ENCODE measurements at places on chromosomes 5 and 9.

DNA sequence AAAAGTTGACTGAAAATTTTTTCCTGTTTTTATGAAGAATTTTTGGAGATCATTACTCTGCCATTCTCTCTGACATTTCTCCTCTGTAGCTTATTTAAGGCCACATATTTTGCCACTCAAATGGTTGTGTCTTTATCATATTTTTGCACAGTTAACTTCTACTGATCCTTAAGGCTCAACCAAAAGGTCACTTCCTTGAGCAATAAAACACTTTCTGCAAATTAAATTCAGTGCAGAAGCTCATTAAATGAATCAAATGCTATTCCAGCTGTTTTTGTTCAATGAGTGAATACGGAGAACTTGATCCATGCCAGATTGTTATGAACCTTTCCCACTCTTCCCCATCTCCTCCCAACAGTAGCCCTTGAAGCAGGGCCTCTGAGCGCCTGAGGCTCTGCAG, 93.8 kb upstream of the EPB41L4A start:
- no peak for DNase-seq

DNA sequence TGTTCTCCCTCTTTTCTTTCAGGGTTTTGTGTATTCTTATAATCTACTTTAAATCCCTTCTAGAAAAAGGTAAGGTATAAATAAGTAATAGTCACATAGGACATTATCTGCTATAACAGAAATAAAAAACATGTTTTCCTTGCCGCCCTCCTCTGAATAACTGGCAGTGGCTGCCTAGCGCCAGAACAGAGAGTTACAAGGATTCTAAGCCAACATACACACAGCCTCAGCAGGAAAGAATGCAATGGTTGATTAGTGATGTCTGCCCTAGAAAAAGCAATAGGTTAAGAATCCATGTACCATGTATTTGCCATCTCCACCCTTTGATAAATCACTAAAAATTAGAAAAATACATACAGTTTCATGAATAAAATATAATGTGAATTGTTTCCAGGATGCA, 4.9 kb downstream of the MED27 start:
- no peak for DNase-seq

DNA sequence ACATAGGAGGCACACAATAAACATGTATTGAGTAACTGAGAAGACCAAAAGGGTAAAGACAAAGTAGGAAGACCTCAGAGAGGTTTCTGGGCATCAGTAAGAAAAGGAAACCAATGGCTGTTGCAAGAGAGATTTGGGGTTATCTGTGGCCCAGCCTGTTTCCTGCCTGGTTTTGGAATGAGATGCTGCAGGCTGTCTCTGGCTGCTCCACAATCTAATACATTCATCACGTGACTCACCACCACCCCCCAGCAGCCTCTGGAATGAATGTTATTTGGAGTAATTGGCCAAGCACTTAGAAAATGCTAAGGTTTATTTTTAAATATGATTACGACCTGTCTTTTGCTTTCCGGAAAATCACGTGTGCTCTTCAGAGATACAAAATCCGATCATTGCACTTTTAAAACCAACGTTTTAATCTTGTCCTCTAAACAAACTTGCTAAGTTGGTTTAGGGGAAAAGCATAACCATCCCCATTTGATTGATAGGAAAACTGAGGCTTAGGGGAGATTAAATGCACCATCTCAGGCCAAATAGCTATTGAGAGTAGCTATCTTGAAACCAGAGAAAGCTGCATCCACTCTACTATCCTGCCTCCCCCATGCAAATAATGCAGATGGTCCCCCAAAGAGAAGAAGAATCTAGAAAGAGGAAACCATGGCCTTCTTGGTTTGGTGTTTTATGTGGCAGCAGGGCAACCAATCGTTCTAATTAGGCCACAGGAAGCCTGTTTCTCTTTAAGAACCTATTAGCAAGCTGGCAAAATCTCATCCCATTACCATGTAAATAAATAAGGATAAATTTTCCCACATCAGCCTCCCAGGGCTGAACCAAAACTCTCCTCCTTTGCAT, 151.8 kb upstream of the ADRA1B start:
- no peak for DNase-seq

DNA sequence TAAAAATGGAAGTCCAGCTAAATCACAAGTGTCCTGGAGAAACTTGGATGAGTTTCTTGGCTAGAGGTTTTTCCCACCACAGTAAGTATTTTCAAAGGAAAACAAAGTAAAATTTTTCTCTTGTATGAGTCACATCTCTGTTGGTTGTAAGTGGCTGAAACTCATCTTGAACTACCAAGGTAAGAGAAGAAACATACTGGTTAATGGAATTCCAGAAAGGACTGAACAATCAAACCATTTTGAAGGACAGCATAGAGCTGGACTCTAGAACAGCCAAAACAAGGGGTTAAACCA, 102.8 kb upstream of the CDKN2B start:
- no peak for DNase-seq

GRCh38 chr9:93258818-93259489, 75.0 kb downstream of the WNK2 start:
- DNase-seq, result no peak

DNA sequence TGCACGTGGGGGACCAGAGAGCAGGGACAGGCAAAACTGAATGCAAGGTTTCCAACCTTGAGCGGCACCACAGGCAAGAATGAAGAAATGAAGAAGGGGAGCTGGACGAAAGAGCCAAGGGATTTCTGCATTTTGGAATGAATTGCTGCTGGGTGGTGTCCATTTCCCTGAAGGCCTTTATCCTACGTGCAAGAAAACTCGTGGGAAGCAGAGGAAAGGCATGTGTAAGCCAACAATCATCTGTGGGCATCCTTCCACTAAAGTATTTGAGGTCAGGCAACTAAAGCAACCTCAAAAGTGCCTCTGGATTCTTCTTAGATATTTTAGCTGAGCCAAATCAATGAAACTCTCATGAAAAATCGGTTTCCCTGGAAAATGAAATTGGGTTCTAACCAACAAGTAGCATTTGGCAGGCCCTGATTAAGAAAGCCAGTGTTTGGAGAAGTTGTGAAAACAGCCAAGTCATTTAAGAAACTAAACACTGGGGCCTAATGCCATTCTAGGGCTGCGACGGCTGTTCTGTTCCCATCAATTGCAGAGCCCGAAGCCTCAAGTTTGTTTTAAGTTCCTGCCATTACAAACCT, 4.7 kb upstream of the TGFBI start:
- DNase-seq, result no peak

DNA sequence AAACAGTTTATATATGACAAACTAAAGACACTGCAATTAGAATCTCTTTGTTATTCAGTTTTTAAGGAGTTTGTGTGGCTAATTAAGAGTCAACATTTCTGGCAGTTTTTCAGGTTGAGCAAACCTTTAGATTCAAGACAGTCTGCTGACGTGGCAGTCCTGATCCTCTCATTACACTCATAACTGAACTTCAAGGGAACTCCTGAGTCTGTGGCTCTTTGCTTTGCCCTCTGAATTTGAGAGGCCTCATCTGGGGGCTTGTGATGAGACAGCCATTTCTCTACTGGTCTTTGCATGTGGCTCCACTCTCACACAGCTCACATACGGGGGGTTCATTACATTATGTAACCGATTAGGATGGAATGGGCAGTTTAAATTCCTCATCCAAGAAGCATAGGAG, 182.9 kb upstream of the MEF2C start:
- no peak for DNase-seq

DNA sequence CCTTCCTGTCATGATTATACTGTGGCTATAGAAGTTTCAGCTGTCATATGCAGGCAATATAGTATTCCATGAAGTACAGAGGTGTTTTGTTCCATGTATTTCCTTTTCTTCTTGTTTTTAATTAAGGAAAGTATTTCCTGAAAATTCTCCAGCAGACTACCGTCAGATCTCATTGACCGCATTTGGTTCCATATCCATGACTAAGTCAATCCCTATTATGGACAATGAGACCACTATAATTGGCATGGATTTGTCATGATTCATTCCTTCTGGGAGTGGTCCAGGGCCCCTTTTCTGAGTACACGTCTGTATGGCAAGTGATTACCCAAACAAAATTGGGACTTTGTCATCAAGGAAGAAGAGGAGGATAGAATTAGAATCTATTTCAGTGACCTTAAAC, 283.2 kb upstream of the CLINT1 start:
- DNase-seq, result no peak

DNA sequence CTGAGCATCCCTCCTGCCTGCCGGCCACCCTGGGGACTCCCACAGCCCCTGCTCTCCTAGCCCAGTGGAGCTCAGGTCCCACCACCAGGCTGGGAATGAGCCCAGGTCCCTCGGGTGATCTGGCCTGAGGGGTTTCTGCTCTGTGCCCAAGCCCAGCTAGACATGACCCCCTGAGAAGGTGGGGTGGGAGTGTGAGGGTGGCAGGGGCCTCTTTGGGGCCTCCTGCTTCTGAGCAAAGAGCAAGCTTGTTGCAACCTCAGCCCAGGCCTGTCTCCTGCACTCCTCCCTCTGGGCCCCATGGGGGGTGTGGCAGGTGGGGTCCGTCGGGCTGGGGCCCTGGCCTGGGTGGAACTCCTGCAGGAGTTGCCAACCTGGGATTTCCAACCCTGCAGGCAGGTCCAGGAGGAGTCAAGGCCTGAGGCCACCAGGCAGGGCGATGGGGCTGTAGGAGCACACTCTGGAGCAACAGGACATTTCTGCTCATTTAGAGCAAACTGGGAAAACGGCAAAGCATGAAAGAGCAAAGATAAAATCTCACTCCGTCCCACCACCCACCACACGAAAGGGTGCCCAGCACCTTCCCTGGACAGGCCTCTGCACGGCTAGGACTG, 11.4 kb upstream of the NRARP start:
- no peak for DNase-seq

DNA sequence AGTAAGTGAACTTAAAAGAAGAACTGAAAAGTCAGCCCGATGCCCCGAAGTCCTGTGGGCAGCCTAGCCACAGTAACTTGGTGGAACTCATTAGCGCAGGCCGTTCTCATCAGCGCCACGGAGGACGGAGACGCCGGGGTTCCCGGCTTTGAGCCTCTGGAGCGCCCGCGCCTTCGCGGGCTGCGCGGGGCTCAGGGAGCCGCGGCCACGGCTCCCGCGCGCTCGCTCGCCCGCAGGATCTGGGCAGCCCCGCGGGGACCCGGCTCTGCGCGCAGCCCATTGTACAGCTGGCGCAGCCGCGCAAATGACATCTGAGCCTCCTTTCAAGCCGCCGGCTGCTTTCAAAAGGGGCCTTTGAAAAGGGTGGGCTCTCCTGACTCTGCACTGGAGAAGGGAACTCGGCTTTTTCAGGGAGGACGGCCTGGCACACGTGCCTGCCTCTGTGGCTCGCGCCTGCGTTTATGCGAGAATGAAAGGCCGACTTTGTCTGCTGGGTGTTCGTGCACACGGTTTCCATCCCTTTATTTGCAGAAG, 40.7 kb downstream of the TLR4 start:
- DNase-seq, result no peak

DNA sequence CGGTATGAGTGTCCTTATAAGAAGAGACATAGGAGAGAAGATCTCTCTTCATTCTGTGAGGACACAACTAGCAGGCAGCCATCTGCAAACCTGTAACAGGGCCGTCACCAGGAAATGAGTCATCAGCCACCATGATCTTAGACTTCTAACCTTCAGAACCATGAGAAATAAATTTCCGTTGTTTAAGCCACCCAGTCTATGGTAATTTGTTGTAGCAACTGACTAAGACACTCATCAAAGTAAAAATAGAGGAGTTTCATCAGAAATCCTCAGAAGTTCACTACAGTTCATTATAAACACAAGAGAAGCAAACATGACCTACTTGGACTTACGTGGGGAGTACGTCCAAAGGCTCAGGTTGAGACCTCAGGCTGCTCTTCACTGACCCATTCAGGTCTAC, 357.7 kb downstream of the SEMA5A start:
- no peak for DNase-seq

DNA sequence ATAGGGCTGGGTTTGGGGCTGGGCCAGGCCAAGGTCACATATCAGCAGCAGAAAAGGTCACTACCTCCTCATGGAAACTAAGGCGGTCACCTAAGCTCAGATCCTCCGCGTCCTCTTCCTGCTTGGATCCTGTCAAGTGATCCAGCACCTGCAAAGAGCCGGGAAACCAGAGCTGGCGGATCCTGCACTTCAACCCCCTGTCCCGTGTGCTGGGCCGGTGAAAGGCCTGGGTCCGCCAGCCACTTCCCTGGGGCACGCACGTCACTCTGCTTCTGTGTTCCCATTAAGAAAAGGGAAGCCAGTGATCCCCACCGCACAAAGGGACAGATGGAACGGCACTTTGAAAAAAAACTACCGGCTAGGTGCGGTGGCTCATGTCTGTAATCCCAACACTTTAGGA, 61.3 kb upstream of the STXBP1 start:
- DNase-seq, result no peak

GRCh38 chr9:3865141-3865772, 339.5 kb upstream of the RFX3 start:
- DNase-seq, result no peak

Measured in brain pericyte (primary cell).